Esophagus squamous epithelium (tissue), 5 donors: ENCODE measurements at places on chromosomes 16 and 17.

GRCh38 chr17:37174205-37174604, 201.6 kb upstream of the C17orf78 start:
- DNase-seq: no peak

DNA sequence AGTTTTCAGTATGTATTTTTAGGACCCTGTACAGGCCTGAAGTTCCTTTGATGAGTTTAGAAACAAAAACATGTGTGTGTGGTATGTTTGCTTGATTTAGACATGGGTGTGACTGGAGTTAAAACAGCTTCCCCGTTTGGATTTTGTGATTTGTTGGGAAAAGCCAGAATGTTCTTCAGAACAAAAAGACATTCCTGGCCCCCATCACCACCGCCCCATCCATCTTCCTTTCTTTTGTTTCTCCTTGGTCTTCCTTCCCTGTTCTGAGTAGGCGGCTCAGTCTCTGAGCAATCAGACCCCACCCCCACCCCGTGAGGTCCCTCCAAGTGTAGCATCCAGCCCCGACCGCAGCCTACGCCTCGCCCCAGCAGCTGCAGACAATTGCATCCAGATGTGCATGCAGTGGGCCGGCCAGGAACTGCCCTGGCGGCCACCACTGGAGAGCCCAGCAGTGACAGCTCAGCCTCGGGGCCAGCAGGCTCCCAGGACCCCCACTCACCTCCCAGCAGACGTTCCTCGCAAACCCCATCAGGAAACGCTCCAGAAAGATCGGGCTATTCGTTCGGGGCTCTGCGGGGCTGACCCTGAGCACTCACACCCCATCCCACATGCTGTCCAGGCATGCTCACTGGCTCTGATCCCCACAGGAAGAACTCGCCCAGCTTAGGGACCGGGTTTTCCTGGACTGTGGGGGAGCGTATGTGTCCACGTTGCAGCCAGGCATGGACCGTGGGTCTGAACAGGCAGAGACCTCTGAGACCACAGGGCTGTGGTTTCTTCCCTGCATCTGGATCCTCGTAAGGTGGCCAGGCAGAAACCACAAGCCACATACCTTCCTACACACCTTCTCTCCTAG, 99.8 kb upstream of the CDH5 start:
- DNase-seq: no peak

- no peak for DNase-seq
These were observed 28.5 kb downstream of the ARHGAP17 start for GRCh38 chr16:24986512-24987303.

DNA sequence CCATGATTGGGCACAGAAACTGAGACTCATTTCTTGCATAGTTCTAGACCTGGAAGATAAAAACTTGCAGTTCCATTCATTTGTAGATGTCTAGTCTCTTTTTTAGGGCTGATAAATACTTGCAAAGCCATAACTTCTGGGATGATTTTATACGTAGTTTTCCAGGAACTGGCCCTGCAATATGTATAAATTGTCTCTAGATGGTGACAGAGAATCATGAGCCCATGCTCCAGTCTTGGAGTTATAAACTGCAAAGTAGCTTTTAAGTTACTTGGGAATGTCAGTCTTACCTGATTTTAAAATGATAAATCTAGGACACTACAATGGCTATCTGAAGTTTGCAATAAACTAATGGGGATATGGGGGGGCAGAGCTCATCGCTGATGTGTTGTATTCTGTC, 3.0 kb upstream of the ADAMTS18 start:
- DNase-seq: no peak

GRCh38 chr17:33127706-33128105, 136.1 kb downstream of the SPACA3 start:
- DNase-seq: no peak
